ENCODE measurements at places on chromosomes 11 and 22.

DNA sequence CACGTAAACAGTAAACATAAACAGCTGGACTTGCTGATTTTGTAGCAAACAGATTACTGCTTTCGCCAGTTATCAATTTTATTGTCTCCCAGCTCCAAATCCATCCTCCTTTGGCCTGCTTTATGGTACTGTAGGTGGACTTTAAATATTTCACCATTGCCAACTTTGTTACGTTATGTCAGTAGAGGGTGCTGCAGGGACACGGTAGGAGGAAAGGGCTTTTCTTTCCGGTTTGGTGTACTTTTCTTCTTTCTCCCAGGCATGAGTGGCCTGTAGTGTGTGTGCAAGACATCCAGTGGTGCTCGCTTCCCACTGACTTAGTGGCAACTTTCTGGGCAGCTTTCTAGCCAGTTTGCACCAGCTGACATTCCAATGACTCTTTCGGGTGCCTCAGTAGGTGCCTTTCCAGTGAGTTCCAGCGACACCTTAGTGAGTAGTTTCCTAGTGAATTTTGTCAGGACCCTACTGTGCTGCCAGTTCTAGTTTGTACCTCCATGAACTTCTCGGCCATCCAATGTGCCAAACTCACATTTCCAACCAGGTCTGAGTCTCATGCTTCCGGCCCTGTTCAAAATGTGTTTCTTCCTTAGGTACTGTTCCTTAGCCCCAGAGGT lies 267.6 kb upstream of the TENM4 start:
- DNase-seq: no peak

DNA sequence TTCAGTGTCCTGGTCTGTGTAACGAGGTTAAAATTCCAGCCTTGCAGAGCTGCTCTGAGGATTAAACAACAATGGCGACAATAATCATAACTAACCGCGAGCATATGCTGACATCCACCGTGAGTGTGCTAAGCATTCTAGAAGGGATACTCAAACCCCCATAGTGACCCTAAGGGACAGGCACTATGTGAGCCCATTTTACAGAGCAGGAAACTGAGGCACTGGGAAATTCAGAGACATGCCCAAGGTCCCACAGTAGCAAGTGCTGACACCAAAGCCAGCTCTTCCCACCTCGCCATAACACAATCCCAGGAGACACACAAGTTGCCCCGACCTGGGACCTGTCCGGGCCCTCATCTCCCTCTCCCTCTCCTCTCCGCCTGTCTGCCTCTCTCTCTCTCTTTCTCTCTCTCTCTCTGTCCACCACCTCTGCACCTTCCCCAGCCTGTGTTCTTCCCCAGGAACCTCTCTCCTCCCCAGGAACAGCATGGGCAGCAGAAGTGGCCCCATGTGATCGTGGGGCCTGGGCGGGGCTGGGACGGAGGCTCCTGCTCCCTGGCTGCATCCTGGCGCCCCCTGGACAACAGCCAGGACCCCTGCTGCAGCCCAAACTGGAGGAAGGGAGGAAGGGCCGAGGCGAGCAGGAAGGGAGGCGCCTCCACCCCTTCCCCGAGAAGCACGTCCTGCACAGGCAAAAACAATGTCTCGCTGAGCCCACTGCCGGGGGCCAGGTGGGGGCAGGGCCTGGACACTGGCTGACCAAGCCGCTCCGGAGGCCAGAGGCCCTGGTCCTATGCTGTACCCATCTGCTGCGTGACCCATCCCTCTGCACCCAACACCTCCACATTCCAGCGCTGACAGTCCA lies 14.8 kb upstream of the MFNG start:
- no peak for DNase-seq

GRCh38 chr11:82038154-82038553 lies 695.5 kb downstream of the FAM181B start:
- DNase-seq: no peak

DNA sequence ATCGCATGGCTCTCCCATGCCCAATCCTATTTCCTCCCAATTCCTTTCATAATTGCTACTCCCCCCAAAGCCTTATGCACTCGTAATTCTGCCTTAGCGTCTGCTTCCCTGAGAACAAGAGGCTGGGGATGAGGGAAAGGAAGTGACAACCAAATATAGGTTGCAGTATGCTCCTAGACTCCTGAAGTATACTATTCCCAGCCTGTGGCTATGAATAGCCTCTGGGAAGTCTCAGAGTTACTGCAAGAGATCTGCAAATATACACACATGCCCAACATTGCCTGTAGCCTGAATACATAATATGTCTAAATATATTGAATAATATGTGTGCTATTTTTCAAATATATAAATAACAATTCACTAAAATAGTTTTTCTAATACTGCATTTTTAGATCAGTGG lies 96.1 kb upstream of the CD44 start:
- no peak for DNase-seq

- DNase-seq: no peak
These were observed 31.9 kb downstream of the PLEKHA7 start for GRCh38 chr11:16982256-16982671.

GRCh38 chr11:36356201-36356600 lies 60.1 kb downstream of the PRR5L start:
- no peak for DNase-seq

- DNase-seq: no peak
These were observed 2.3 kb upstream of the TYMP start for GRCh38 chr22:50531962-50532674.

DNA sequence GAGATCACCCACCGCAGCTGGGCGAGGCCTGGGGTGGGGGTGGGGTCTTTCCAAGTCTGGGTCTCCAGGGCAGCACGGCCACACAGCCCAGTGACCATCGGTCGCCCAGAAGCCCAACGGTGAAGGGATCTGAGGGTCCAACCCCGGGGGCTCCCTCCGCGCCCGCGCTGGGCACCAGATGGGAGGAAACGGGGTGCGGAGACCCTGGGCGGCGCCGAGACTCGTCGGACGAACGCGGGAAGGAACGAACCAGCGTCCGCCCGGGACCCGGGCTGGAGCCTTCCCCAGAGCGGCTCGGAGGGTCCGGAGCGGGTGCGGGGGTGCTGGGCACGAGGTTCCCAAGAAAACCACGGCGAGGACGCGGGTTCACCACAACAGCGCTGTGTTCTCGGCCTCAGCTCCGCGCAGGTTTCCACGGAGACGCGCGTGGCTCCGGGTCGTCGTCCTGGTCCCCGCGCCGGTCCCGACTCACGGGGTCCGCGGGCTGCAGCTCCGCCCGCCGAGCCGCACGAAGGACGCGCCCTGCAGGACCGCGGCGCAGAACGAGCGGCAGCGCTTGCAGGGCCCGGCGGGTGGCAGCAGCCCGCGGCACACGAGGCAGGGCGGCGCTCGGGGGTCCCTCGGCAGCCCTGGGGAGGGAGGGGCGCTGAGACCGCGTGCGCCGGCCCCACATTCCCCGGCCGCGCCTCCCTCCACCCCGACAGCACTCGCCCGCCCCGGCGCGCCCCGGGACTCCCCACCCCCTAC lies 2.3 kb upstream of the IL17REL start:
- DNase-seq: no peak

DNA sequence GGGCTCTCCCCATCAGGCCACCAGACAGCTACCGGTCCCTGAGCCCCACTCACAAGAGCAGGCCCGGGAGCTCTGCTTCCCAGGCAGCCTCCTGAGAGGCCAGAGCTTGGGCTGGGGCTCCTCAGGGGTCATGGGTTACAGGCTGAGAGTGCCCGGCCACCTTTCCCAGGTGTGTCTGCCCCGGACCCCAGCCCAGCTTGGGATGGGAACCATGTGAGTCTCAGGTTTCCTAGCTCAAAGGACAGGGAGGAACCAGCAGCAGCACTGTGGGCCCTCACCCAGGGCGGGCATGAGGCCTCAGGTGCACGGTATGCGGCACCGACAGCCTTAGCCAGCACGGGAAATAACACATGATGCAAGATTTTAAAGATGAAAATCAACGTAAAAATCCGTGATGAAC lies 90.1 kb downstream of the NECTIN1 start:
- DNase-seq: no peak

DNA sequence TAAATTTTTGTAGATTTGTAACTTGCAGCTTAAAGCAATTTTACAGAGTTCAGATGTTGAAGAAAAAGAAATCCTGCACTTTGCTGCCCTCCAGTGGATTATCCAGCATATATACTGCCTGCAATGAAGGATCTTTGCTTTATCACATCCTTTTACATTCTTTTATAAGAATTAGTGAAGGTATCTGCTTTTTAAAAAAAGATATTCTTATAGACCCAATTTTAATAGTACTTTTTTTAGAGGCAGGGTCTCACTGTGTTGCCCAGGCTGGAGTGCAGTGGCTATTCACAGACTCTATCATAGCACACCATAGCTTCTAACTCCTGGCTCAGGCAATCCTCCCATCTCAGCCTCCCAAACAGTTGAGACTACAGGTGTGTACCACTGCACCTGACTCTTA lies 60.7 kb downstream of the TTC17 start:
- DNase-seq: peak; percentile 31

DNA sequence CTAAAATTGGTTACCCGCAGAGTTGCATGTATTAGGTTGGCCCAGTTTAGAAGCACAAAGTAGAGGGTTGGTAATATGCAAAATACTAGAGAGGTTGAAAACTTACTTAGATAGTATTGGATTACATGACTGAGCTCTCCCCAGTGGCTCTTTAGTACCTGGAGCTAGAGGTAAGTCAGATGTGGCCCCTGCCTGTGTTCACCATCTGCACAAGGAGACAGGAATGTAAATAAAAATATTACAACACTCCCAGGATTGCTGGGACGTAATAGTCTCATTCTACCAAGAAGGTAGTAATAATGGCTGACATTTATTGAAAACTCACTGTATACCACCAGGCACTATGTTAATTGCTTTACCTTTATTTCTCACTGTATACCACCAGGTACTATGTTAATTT lies 129.6 kb downstream of the SLC17A6 start:
- DNase-seq: no peak

DNA sequence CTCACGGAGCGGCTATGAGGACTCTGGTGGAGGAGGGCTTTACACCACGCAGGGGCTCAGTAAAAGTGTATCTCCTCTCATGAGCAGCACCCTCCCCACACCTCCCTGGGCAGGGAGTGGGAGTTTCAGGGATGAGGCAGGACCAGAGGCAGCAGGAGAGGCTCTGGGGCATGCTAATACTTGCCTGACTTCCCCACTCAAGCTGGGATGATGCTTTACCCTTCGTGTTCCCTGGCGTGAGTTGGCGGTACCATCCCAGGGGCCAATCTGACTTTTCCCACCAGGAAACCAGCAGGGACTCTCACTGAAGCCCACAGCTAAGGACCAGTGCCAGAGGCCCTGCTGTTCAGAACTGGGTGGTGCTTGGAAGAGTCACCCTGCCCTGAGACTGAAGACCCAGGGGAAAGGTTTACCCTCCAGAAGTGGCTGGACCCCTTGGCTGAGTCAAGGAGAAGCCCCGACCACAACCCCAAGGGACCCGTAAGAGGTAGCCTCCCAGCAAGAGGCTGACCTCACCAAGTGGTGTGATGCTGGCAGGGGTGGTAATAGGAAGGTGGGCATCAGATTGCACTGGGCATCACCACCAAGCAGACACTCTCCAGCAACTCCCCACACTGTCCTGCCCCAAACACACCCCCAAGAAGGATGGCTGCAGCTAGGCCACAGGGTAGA lies 65.6 kb downstream of the THAP12 start:
- no peak for DNase-seq

DNA sequence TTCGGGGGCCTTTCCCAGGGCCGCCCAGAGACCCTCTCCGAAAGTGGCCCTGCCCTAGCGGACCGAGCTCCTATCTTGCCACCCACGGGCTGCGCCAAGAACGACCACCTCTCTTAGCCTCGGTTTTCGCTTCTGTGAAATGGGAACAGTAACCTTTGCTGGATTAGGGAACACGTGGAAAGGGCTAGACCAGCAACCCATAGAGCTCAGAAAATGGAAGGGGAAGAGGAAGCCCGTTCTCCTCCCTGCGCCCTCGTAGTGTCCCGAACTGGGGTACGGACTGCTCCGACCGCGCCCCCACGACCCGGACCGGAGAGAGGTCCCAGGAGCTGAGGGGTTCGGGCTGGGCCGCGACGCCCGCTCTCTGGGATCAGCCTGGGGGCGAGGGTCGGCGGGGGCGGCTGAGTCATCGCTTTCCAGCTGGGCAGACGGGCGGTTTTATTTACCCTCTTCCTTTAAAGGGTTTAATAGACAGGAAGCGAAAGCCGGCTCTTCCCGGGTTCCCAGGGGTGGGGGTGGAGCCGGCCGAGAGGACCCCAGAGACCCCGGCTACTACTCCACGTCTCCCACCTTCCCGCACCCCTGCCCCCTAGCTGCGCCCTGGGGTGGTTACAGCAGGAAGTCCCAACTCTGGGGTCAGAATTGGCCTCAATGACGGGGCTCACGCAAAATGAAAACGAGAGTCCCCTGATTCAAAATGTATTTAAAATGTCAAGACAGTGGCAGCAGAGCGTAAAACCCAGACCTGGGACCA lies 907 bp upstream of the PHLDA2 start:
- DNase-seq: peak; percentile 7

DNA sequence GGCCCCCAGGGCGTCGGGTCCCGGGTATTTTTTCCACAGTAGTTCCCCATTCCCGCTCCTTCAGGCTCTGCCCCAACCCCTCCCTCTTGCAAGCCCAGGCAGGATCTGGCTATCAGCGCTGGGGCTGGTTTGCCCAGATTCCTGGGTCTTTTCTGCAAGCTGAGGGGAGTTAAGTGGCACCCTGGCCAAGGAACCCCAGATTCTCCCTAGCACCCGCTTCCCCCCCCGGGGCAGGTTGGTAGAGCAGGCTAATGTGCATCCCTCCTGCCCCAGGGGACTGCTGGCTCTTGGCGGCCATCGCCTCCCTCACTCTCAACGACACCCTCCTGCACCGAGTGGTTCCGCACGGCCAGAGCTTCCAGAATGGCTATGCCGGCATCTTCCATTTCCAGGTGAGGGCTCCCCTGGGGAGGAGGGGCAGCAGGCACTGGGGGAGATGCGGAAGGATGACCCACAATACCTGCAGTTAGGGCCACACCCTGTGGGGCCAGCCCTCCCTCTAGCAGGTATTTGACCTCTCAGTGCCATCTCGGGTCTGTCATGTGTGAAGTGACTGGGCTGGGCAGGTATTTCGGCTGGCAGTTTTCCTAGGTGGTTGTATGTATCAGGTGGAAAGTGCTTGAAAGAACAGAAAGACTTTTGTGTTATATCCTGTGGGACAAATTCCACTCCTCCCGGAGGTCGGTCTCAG lies 1.6 kb downstream of the CAPN1 start:
- DNase-seq: no peak

- DNase-seq: no peak
These were observed 11.2 kb downstream of the C11orf58 start for GRCh38 chr11:16749666-16750065.

DNA sequence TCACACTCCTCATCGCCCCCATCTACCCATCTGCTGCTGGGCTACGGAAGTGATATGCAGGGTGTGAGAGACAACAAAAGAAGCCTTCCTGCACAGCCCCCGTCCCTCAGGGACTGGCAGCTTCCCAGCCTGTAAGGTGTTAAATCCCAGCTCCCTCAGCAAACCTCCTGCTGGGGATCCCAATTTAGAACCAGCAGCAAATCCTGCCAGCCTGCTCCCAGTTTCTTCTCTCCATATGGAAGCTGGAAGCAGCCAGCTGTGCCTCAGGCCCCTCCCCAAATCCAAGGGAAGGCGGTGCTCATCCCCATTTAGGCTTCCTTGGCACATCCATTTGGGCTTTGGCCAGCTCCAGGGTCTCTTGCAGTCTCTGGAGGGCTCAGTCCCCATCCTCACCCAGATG lies 47.5 kb downstream of the PAMR1 start:
- DNase-seq: no peak

- no peak for DNase-seq
These were observed 111.0 kb downstream of the CHST1 start for GRCh38 chr11:45554230-45554967.

- no peak for DNase-seq
These were observed 119.2 kb downstream of the RASSF10 start for GRCh38 chr11:13128354-13128753.

GRCh38 chr11:115778928-115779650 lies 274.9 kb upstream of the CADM1 start:
- no peak for DNase-seq

- no peak for DNase-seq
These were observed 311.6 kb upstream of the PITPNB start for GRCh38 chr22:28230671-28231070.

All from CD4-positive, alpha-beta T cell treated with Interleukin-4 for 4 hours (primary cell).